Naive B cell (primary cell): ENCODE measurements at places on chromosomes 11 and 22. TPM values are rescaled to one million over a fixed set of nuclear protein-coding genes. Genes with fewer than 3 reads are reported as not detected.

- H3K27me3 ChIP-seq = no peaks in the 10 kb centered on the region
- DNase-seq = no peak
- H3K4me1 ChIP-seq = no peaks in the 10 kb centered on the region
- H3K4me3 ChIP-seq = no peak overlapping the region
- H3K36me3 ChIP-seq = peaks cover 11% of the 10 kb centered on the region
Observed at GRCh38 chr22:25357132-25357455, 137.7 kb downstream of the CRYBB2 start.

DNA sequence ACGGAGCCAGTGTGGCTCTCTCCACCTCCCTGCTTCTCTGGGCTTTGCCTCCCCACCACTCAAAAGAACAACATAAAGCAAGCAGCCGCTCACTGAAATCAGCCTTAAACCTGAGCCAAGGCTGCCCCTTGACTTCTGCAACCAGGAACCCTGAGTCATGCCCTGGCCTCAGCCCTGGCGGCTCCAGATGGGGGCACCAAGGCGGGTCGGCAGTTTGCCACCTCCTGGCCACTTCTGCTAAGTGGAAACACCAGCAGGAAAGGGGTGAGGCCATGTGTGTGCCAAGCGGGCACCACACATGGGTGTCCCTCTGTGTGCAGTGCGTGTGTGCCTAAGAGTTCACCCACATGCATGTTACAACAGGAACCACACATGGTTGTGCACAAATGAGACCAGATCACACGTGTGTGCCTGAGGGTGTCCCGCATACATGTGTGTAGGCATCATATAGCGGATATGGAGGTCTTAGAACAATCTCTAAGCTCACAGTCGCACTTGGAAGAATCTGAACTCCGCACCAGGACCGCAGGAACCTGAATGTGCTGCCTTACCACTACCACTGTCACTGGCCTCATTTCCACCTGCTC, 221.2 kb downstream of the MN1 start:
- H3K4me1 ChIP-seq = no peaks in the 10 kb centered on the region
- no peaks in the 10 kb centered on the region for H3K36me3 ChIP-seq
- DNase-seq = no peak

Gene SLC22A6
- polyA plus RNA-seq = not detected

DNA sequence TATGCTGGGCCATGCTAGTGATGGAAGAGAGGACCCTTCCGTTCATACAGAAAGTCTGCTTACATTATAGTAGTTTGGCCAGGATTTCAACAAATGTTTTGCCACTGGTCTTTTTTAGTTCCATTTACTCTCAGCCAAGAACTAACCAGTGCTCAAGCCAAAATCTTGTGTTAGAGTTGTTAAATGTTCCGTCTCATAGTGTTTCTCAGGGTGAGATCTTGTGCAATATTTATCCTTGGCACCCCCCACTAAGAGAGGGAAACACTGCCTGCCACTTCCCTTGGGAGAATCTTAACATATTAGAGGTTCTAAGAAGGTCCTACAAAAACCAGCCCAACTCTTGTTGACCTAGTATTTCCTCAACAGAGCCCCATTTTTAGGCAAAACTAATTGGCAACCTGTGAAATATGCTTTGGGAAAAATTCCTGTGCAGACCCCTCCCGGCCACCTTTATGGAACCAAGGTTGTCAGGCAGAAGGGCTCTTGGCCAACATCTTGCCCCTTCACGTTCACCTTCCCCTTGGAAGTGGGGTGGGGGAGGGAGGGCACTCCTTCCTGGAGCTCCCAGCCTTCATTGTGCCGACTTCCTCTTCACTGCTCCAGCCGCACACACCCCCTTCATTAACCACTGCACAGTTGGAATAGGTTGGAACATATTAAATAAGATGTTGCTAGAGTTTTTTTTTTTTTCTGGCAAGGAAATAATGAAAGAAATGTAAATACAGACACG, 173.2 kb upstream of the SORL1-AS1 start:
- DNase-seq = no peak
- H3K27ac ChIP-seq = no peak overlapping the region
- no peaks in the 10 kb centered on the region for H3K4me1 ChIP-seq
- peaks cover 18% of the 10 kb centered on the region for H3K36me3 ChIP-seq
- H3K4me3 ChIP-seq = no peak overlapping the region
- no peaks in the 10 kb centered on the region for H3K27me3 ChIP-seq

Gene MYO7A
- not detected for polyA plus RNA-seq

DNA sequence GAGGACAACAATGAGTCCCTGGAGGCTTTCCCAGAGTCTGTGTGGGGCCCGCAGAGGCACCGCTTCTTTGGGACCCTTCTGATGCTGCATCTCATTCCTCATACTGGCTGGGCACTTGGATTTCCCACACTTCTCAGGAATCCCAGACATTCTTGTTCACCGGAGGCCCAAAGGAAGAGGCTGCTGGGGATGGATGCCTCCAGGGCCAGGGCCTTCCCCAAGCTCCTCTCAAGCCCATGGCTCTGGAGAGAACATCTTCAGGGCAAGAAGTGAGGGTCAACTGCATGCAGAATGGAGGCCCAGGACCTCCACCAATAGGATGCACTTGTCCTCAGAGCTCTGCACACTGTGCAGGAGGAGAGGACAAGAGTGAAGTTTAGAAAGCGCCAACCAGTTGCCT, 34.6 kb downstream of the DKK3 start:
- H3K27me3 ChIP-seq = peaks cover 8% of the 10 kb centered on the region
- no peak overlapping the region for H3K4me3 ChIP-seq
- DNase-seq = no peak
- no peaks in the 10 kb centered on the region for H3K36me3 ChIP-seq
- H3K4me1 ChIP-seq = peaks cover 7% of the 10 kb centered on the region
